ENCODE measurements at places on chromosomes 1 and 21.

DNA sequence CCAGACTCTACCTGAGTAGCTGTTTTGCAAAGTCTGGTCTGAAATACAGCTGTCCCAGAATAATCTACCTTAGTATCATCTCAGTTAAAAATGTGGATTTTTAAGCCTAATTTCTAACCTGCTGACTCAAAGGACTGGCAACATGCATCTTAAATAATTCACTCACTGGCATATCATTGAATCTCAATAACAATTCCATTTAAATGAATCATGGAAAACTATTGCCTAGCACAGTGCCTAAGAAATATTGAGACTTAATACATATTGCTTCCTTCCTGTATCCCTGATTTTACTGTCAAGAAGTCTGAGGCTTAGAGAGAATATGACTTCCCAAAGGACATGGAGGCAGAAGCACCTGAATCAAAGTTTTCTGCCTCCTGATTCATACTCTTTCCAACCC, 3.1 kb downstream of the CCDC190 start:
- no peak for DNase-seq

DNA sequence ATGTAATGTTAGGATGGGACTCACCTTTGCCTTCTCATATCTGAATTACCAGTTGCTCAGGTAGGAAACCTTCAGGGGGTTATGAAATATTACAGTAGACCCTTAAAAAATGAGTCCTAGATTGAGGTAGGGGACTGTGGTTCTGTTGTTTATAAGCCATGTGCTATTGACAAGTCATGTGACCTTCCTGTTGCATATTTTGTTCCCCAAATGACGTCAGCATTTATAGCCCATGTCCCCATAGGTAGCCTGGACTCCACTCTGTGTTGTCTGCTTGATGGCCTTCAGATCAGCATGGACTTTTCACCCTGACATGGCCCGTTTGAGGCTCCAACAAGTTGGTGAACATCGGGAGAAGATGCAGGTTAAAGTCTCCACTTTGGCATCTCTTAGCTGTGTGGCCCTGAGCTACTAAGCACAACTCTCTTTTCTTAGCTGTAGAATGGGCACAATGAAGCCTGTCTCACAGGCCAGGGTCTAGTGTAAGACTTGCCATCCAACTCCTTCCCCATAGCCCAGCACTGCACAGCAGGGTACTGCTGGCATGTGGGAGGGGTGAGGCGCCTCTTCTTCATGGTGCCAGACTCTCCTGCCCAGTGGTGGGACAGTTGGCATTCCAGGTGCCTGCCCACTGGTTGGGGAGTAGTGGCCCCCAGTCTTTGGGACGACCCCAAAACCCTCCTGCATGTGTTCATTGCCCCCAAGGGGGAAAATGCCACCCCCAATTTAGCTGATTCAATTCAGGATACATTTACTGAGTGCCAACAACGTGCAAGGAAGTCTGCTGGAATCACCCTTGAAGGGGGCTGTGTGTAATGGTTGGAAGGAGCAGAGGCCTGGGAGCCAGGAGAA, 36.1 kb upstream of the TTC22 start:
- no peak for DNase-seq

DNA sequence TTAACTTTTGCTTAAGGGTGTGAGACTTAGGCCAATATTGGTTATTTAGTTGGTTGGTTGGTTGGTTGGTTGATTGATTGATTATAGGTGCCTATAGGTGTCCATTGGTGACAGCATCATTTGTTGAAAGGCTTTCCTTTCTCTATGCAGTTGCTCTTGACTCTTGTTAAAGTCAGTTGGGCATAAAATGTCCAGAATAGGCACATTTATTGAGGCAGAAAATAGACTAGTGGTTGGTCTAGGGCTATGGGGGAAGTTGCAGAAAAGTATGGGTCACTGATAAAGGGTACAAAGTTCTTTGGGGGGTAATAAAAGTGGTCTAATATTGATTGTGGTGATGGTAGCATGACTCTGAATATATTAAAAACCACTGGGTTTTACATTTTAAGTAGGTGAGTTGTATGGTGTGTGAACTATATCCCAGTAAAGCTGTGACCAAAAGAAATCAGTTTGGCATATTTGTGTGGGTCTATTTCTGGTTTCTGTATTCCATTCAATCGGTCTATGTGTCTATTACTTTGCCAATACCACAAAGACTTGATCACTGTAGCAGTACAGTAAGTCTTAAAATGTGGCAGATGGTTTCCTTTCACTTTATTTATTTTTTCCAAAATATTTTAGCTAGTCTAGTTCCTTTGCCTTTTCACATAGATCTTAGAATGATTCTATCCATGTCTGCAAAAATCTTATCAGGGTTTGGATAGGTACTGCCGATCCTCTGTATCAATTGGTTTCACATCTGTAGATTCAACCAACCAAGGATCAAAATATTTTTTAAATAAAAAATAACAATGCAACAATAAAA, 63.0 kb downstream of the ATP1A1 start:
- no peak for DNase-seq

DNA sequence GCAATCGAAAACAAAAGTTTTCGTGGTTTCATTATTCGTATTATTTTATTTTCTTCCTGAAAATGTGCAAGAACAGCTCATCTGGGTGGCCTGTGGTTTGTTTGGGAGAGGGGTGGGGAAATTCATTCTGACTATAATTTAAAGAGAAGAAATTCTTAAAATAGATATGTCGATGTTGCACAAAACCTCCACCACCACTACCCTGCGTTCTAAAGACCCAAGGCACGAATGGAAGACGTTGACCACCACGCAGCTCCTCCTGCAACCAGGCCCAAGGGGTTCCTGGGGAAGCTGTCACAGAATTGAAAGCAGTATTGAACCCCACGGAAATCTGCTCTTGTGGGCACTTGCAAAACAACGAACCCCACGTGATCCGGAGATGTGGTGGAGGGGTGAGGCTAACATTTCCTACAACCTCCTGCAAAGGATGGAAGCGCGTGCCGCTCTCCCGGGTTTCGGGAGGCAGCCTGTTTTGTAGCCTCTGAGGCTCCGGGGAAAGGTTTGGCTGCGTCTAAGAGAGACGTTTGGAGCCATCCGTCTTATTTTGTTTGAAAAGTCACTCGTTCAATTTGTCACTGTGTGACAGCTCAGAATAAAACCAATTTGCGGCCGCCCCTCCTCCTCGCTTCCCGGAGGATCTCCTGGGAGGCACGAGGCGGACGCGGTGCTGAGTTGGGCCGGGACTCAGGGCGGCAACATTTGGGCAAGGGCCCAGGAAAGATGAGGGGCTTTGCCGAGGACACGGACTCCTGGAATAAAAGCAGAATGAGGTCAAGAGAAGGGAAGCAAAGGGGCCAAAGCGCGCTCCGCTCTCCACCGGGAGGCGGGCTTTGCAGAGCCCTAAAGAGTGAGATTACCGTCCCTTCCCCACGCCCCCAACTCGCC, 810 bp upstream of the HLX start:
- DNase-seq: peak; percentile 16

- no peak for DNase-seq
These were observed 470 bp downstream of the TNR start for GRCh38 chr1:175742790-175743459.

DNA sequence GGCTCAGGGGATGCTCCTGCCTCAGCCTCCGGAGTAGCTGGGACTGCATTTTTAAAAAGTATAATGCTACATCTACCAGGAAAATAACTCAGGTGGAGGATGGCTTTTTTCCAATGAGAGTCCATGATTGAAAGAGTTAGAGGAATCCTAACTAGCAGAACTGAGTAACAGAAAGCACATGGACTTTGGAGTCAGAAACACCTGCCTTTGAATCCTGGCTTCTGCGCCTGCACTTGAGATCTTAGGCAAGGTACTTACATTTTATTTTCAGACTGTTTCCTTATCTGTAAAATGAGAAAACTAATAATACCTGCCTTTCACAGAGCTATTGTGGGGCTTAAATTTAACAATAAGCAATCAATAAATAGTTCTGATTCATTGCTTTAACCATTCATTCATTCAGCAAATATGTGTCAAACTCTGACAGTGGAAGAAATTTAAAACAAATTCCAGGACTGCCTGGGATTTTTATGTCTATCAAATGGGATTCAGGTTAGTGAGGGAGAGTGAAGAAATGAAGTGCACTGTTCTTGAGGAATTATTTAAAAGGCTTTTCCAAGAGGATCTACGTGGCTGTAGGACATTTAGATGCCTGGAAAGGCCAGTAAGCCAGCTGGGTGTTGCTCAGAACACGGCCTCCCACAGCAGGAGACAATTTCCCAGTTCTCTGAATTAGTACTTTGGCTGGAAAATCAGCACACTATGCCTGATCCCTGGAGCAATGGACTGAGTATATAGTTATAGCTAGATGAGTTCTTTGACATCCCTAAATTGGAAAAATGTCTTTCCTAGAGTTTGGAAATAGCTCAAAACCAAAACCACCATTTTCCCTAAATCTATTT, 12.8 kb upstream of the LBR start:
- no peak for DNase-seq

GRCh38 chr1:158045639-158046038, 52.2 kb downstream of the KIRREL1 start:
- DNase-seq: no peak
